IMR-90 (cell line): ENCODE measurements at places on chromosomes 16 and 17. TPM values are rescaled to one million over a fixed set of nuclear protein-coding genes. Genes with fewer than 3 reads are reported as not detected.

Gene SMCR8
- polyA plus RNA-seq: 7.1 and 7.2 TPM in 2 replicates

DNA sequence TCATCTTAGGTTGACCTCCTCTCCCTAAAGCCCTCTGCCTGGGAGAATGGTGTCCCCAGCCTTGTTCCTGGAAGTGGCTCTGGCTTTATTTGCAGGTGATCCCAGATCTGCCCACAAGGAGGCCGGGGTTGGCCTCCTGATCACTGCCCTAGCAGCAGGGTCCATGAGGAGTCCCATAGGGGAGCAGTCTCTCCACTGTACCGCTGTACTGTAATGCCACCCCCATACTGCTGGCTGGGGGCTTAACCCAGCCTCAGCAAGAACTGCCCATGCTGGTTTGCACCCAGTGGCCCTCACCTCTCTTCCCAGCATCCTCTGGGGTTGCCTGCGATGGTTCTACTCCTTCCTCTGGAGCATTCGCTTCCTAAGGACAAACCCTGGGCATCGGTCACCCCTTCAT, 39.1 kb downstream of the PSME3IP1 start:
- no peak for DNase-seq

GRCh38 chr16:29644338-29644857, 18.6 kb upstream of the SPN start:
- no peak for DNase-seq

DNA sequence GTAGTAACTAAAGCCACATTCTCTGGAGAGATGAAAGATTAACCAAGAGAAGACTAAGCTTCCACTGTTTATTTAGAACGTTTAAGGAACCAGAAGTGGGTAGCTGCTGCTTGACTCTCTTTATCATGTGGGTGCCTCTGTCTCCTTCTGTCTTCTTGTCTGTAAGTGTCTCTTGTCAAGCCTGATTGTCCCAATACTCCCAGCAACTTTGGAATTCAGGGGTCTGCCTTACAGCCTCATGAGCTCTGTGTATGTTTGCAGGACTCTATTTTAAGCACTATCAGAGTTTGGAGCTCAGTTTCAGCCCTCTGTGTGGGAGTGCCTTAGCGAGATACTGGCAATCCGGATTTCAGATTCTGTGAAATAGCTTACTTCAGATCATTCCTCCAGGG, 29.3 kb upstream of the SPACA3 start:
- DNase-seq: no peak

Gene SPATA22
- polyA plus RNA-seq: 0.23 and 0.29 TPM in 2 replicates

- no peak for DNase-seq
These were observed 29.8 kb upstream of the GNG13 start for GRCh38 chr16:830107-830870.

Gene TMEM238L
- polyA plus RNA-seq: not detected in 2 replicates

GRCh38 chr16:75804368-75804767, 78.1 kb upstream of the CPHXL start:
- no peak for DNase-seq

DNA sequence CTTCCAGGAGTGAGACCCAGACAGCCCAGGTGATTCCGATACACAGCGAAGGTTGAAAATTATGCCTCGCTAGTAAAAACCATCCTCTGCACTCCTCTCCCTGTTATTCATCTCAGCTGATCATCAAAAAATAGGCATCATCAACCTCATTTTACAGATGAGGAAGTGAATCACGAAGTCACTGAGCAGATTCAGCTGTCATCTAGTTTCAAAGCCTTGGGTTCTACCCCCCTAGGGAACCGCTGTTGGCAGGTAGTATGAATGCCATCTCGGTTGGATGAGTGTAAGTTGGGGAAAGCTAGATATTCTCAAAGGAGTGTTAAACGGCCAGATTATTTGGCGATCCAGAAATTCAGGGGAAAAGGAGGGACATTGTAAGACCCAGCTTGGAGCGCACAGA, 2.0 kb downstream of the CRYM start:
- DNase-seq: no peak

Gene INCA1
- polyA plus RNA-seq: 0.51 and 0.92 TPM in 2 replicates

Gene MVP
- polyA plus RNA-seq: 204 and 231 TPM in 2 replicates

Gene FBXO39
- polyA plus RNA-seq: not detected in 2 replicates

DNA sequence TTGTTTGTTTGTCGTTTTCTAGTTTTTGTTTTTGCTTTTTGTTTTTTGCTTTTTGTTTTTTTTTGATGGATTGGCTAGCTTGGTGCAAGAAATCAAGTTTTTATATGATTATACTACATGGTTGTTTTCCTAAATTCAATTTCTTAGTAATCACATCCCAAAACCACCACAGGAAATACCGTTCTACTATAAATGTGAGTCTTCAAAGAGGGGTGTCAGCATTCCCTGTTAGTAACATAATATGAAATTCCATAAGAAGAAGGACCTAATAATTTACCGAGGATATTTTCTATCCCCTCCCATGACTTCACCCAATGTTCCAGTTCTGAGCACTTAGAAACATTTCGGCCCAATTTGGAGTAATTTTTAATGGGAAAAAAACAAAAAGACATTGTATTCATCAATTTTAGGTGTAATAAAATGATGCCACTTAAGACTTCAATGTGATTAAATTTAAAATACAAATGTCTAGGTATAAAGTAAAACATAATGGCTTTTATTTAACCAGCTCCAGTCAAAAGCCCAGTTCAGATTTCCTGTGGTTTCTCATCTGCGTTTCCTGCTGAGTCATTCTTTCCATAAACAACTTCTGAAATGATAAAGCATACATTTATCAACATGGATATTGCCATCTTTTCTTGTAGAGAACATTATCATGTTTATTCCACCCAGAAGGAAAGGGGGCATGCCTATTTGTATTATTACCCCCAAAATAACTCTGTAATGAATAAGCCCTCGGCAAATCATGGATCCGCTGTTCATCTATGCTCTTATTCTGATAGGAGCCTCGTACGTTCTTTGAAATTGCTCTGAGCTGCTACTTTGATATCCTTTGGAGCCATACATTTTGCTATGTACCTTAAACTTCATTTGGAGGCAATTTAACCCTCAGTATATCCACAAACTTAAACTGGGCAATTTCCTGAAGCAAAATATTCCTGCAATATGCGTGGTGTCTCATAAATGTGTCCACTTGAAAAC, 28.1 kb downstream of the HSBP1 start:
- DNase-seq: peak; percentile 86

DNA sequence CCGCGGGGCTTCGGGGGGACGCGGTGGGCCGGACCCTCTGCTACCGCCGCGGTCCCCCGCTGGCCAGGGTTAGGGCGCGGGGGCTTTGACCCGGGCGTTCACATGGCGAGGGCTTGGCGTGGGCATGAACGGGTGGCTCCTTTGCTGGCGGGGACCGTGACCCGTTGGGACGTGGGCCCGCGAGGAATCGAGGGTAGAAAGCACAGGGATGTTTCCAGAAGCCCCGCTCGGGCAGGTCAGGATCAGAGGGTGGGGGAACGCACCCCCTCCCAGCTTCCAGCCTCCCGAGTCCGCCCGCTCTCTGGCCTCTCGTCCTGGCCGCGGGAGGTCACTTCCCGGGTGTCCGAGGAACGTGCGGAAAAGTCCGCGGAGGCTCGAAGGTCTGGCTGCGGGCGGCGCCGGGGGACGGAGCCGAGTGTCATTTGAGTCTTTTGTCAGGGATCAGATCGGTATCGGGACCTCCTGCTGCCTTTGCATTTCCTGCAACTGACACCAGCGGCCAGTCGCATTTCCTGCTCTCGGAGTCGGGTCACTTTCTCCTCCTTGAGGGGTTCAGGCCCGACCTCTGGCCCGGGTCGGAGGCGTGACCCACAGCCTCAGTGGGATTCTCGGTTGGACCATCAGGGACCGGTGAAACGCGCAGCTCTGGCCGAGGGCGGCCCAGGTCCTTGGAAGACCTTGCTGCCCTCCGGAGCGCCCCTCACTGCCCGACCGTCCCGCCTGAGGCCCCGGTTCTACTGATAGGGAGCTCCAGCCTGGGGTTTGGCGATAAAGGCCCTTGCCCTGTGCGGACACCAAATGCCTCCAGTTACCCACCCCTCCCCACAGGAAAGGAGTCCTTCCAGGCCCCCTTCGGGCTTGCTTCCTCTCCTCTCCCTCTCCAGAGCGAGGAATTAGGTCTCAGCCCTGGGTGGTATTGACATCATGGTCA, 702 bp upstream of the WNT3 start:
- DNase-seq: no peak

DNA sequence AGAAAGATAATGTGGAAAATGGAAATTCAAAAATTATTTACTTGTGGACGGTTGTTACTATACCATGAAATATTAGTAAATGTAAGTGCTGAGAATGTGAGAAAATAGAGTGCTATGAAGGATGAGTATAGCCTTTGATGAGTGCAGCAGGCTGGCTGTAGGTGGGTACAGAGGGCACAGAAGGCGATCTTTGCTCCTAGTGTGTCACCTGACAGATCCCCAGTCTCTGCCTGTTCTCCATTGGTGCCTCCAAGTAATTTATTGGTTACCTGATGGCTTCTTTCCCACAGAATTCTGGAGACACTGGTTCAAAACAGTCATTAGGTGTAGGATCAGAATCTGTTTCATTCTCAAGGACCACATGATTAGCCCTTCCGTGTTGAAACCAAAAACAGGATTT, 28.9 kb downstream of the ABCA9 start:
- no peak for DNase-seq

Gene TP53TG3F
- not detected in 2 replicates for polyA plus RNA-seq

DNA sequence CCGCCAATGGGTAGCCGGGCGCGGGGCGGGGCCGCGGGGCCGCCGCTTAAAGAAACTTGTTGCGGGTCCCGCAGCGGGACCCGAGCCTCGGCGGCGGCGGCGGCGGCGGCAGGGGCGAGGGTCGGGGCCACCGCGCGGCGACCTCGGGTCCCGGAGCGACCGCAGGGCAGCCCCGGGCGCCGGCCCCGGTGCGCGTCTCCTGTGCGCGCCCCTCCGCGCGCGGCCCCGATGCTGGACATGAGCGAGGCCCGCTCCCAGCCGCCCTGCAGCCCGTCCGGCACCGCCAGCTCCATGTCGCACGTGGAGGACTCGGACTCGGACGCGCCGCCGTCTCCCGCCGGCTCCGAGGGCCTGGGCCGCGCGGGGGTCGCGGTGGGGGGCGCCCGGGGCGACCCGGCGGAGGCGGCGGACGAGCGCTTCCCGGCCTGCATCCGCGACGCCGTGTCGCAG, at the start of gene SOX8:
TSS of gene SOX8 (plus strand) at position 76 of the 450 bp plus-strand sequence. CDS start at position 229, 153 bp downstream.
- DNase-seq: no peak

- DNase-seq: no peak
These were observed 6.0 kb upstream of the HS3ST3B1 start for GRCh38 chr17:14294876-14295275.
